Femur (tissue), 1 donor: ENCODE measurements at places on chromosomes 13 and 19.

DNA sequence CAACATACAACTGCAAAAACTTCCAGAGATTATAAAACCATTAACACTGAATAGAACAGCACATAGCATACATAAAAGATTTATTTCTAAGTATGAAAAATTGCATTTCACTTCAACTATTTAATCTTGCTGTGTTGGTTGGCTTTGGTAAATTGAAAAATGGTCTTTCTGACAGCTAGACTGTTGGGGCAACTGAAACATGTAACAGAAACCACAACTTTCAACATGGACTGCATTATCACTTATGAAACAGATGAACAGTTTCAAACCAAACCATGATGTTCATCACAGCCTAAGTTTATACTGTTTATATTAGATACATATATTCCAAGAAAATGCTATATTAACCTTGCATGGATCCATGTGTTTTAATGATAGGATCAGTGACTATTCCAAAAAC is 324.1 kb upstream of the PCDH9 start:
- DNase-seq: no peak

- no peak for DNase-seq
These were observed 2.1 kb downstream of the PRRG2 start for GRCh38 chr19:49583239-49583638.

DNA sequence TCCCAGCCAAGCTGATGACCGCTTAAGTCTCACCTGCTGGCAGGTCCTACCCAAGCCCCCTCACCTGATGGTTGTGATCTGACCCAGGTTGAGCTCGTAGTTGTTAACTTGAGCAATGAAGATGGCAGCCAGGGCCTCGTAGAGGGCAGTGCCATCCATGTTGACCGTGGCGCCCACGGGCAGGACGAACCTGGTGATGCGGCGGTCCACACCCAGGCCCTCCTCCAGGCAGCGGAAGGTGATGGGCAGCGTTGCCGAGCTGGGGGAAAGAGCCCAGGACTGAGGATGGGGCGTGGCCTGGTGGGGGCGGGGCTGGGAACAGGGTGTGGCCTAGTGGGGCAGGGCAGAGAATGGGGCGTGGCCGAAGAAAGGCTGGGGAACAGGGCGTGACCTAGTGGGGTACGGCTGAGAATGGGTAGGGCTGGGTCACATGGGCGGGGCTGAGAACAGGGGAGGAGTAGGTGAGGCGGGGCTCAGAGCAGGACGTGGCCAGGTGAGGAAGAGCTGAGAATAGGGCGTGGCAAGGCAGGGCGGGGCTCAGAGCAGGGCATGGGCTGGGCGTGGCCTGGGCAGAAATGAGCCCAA is 12.9 kb downstream of the OR7C2 start:
- DNase-seq: no peak

DNA sequence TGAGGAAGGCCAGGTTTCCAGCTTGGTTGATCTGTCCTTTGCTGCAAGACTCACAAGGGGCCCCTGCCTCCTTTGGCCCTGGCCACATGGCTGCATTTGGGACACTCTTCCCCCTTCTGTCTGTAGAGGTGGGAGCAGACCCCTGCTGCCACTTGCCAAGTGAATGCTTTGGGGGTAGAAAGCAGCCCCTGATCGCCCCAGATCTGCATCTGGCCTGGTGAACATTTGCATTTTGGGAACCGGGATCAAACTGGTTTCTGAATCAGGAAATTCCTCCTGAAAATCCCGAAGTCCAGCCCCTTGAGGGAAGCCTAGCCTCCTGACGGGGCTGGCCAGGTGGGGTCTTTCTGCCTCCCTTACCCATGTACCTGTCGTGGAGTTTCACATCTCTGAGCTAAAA is 14.9 kb downstream of the DPF1 start:
- peak; percentile 35 for DNase-seq

DNA sequence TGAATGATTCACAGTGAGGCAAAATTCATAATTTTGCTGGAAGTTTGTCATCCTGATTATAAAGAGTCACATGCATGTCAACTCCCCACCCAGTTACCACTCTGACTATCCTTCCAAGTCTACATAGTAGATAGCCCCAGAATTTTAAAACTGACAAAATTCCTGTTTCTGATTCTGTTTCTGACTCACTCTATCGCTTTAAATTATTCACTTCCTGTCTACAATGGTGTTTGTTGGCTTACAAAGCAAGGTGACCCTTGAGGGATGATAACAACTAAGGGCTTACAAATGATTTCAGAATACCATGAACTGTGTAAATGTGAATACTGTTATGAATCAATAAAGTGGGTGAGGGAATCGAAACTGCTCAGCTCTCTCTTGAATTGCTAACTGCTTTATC is 98.7 kb upstream of the KL start:
- no peak for DNase-seq

DNA sequence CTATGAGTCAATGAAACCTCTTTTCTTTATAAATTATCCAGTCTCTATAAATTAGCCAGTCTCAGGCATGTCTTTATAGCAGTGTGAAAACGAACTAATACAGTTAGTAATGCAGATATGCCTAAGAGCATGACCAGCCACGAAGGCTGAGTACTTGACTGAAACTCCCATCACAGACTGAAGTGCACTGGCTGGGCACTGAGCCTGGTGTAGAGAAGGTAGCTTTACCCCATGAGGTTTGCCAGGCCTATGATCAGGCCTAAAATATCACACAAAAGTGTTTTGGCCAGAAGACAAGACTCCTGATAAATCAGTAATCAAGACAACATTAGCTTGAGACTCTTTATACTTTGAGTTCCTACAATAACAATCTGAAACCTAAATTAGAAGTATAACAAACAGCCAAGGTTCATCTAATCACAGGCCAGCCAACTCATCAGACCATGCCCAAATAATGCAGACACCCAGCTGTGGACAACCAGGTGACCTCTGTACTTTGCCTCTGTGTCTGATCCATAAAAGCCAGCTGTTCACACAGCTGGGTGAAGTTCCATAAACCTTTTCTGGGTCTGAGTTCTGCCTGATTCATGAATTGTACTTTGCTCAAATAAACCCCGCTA is 771.8 kb upstream of the SLITRK1 start:
- DNase-seq: no peak

- DNase-seq: no peak
These were observed 8.7 kb upstream of the EMC10 start for GRCh38 chr19:50467566-50467965.

GRCh38 chr13:75825161-75825560 is 189.0 kb downstream of the LMO7 start:
- DNase-seq: no peak

GRCh38 chr19:15091918-15092753 is 10.1 kb downstream of the OR1I1 start:
- peak; percentile 41 for DNase-seq

- no peak for DNase-seq
These were observed 107.0 kb downstream of the ZNF536 start for GRCh38 chr19:30479231-30479630.

DNA sequence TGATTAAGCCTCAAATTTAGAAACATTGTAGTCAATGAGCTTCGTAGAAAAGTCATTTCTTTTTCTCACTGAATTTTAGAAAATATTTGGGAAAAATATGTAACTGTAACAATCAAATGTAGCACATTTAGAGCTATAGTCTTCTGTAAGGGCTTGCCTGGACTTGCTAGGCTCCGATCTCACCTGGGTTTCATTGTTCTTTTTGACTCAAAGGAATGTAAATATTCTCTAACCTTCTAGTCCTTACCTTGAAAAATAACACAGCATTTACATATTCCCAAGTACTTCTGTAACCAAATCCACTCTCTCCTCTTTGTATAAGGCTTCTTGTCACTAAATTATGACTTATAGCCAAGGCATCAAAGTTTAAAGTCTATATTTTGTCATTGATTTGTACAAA is 2.9 kb upstream of the UFM1 start:
- DNase-seq: no peak

DNA sequence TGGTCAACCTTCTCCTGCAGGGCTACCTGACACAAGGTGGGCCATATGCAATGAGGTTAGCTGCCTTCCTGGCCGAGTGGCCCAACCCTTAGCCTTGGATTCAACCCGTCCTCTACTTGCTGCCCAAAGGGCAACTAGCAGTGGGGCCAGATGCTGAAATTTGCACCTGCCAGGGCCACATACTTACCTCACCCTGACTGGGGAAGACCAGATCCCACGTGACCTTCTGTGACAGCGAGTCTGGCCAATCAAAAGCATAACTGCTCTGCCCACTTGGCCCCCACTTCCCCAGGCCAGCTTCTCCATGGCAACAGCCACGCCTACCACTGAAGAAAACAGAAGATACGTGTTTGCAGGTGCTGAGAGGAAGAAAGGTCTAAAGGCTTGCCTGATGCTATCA is 10.9 kb downstream of the PEG3 start:
- DNase-seq: no peak

DNA sequence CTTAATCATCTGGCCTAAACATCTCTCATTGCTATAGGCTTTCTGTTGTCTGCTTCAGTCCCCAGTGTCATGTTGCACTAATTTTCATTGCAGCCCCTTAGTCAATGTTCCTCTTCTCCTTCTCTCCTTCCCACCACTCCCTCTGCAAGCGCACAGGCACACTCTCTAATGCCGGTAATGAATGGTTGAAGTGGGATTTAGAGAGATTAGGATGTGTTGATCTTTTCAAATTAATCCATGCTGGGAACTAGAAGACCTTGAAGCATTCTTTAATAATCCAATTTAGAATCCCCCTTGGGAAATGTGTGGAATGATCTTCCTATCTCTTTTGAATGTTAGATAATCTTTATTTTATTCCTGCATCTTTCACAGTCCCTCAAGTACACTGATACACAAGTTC is 33.2 kb upstream of the NDFIP2 start:
- no peak for DNase-seq

DNA sequence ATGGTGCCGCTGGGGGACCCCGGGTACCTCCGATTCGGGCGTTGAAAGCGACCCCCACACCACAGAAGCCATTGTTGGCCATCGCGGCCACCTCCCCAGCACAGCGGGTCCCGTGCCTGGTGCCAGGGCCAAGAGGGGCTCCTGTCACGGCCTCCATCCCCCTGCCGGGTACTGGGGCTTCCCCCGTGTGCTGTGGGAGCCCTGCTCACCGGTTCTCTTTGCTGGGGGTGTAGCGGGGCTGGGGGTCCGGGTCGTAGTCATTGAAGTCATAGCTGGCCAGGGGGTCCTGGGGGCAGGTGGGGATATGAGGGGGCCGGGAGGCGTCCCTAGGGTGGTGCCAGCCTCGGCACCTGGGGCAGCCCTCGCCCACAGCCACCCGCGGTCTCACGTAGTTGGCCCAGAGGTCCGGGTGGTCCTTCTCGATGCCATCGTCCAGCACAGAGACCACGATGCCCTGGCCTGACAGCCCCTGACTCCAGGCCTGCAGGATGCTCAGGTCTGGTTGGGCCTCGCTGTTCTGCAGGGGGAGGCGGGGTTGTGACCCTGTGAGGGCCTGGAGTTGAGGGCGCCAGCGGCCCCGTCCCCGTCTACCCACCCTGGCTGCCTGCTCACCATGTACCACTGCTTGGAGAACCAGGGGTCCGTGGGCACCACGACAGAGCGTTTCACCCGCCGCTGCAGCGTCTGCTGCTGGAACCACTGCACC is 2.4 kb downstream of the PCSK4 start:
- no peak for DNase-seq

- no peak for DNase-seq
These were observed 2660.1 kb upstream of the PCDH20 start for GRCh38 chr13:64075543-64076271.

DNA sequence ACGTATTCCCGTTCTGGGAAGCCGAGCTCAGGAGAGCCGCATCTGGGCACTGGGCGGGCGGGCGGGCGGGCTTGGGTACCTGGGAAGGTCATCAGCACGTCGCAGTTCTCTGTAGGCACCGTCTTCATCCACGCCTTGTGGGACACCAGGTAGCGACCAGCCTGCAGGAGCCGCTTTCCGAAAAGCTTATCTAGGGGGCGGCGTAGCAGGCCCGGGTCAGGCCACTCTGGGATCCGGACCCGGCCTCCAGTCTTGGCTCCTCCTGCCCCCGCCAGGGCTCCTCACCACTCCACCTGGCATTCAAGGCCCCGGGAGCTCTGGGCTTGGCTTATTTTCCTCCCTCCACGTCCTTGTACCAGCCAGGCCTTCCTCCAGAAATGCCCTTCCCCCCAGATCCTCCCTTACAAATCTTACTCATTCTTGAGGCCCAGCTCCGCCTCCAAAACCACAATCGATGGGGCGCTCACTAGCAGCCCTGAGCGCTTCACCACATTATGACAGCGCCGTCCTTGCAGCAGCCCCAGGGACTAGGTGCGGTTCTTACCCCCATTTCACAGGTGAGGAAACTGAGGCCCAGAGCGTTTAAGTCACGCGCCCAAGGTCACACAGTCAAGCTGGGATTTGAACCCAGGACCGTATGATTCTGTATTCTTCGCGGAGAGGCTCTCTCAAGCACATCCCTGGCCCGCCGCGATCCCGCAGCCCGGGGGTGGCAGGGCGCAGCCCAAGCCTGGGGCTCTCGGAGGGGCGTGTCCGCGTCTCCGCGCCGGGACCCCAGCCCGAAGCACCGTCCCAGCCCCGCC is 843 bp downstream of the ANO8 start:
- peak; percentile 58 for DNase-seq

- DNase-seq: no peak
These were observed 31.6 kb downstream of the LACC1 start for GRCh38 chr13:43911278-43911677.

DNA sequence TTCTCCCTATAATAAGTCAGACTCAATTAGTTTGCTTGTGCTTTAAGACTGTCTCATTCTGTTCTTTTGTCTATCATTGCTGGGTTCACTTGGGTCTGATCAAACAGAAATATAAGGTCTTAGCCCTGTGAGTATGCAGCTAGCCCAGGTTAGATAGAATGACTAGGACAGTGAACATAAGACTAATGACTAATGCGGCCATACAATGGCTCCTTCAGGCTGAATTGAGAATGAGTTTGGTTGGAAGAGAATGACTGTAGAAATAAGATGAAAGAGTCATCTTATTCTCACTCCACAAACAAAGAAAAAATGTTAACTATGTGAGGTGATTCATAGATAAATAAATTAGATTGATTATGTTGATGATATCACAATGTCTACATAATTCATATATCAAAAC is 50.1 kb upstream of the OBI1 start:
- no peak for DNase-seq

DNA sequence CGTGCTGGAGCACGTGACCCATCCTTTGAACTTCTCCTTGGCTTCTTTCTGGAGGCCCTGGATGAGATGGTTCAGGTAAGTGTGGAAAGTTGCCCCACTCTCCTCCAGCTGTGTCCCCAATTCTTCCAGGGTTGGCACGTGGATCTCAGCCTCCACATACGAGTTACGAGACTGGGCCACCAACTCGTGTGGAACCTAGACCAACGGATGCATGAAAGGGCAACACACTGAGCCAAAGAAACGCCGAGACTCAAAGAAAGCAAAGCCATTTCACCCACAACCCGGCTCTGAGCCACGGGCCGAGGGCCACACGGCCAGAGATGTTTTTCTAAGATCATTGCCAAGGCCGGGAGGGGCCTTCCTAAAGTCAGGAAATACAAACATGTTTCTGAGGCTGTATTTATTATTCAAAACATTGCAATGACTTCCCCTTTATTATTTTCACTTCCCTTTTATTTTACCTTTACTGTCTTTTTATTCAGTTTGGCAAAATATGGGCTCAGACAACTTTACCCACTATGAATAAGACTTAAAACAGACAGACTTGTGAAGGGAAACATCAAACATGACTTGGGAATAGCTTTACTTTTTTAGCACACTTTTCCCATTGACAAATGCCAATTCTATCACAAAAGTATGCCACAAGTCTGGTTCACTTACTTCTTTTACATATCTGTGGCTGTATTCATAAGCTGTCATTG is 94.6 kb downstream of the KL start:
- peak; percentile 69 for DNase-seq

GRCh38 chr13:46858776-46859175 is 38.1 kb downstream of the HTR2A start:
- no peak for DNase-seq

- no peak for DNase-seq
These were observed 29.2 kb downstream of the TUBA3C start for GRCh38 chr13:19152403-19152802.
